ENCODE measurements at places on chromosomes 3 and 15.
A peak's percentile ranks its signal among the peaks of the same experiment; 100 is the strongest.

GRCh38 chr3:127728417-127729015 is 55.8 kb downstream of the ABTB1 start:
- no peak for DNase-seq

- DNase-seq: no peak
Observed at GRCh38 chr15:63712828-63713520, 115.8 kb downstream of the FBXL22 start.

- DNase-seq: no peak
Observed at GRCh38 chr3:10524799-10525301, 19.5 kb upstream of the ATP2B2 start.

DNA sequence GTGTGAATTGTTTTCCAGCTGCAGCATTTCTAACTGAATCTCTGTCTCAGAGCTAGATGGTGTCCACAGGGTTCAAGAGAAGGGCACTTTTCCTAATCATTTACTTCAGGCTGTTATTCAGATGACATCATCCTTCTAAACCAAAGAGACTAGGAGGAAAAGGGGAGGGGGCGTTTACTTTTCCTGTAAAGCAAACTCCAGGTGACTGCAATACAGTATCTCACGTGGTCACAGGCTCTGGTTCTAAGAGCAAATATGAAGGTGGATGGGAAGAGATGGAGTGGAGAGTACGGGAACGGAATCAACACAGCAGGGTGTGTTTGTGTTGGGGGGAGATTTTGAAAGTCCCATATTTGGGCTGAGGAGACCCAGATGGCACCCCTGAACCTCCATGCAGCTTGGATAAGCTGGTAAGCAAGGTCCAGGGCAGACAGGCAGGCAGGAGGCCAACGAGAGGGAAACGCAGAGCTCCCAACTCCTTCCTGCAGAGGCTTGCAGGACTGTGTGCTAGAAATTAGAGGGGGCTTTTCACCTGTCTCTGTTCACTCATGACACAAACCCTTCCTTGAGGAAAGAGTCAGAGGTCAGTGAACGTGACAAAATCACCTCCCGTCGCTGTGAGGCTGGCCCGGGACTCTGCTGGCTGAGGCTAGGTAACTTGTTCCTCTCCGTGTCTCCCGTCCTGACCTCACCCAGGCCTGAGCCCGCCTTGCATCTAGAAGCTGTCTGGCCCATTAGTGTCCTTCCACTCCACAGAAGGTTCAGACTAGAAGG is 151.2 kb downstream of the OPA1 start:
- DNase-seq: no peak

DNA sequence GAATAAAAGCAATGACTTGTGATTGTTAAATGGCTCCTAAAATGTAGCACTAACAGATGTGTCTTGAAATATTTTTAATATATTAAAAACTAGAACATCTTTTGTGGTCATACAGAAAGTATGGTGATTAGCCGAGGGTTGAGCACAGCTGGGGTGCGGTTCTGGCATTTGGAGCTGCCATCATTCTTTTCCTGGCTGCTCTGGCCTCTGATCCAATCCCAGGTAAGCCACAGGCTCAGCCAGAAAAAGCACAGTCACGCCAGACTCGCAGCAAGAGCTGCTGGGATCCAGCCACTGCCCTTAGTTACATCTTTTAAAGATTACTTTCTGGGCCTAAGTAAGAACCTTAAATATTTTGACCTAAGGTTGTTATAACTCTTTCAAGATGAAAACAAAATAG is 196.8 kb downstream of the PLCL2 start:
- DNase-seq: no peak

DNA sequence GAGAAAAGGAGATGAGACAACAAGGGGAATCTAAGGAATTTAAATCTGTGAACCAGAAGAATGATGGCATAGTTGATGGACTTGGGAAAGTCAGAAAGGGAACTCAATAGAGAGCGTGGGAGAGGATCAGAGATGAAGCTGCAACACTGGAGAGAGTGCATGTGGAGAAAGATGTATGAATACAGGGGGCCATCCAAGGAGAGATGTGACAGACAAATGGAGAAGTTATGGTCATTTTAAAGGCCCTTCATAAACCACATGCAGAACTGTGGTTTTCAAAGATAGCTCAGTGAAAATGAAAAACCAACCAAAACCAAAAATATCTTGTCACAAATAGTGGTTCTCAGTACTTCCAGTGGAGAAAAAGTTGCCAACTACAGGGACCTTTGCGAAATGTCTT is 265.2 kb downstream of the SUCLG2 start:
- DNase-seq: no peak

DNA sequence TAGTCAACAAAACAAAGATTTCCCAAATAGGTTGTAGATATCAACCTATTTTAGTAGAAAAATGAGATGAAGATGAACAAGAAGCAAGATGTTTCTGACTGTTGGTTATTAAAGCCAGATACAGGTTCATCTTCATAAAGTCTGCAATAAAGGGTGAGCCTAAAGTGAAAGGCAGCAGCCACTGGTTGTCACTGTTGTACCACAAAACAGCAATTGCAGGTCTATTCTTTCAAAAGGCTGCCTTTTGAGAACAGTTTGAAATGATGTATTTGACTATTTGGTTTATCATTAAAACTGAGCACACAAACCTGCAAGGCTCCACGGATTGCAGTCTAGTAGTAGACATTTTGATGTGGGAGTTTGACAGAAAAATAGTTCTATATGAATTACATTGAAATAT is 543.4 kb downstream of the GBE1 start:
- peak; percentile 1 for DNase-seq

- DNase-seq: no peak
Observed at GRCh38 chr3:171979081-171979480, 60.3 kb upstream of the FNDC3B start.

- DNase-seq: no peak
Observed at GRCh38 chr3:113498221-113499005, 16.5 kb downstream of the SPICE1 start.

DNA sequence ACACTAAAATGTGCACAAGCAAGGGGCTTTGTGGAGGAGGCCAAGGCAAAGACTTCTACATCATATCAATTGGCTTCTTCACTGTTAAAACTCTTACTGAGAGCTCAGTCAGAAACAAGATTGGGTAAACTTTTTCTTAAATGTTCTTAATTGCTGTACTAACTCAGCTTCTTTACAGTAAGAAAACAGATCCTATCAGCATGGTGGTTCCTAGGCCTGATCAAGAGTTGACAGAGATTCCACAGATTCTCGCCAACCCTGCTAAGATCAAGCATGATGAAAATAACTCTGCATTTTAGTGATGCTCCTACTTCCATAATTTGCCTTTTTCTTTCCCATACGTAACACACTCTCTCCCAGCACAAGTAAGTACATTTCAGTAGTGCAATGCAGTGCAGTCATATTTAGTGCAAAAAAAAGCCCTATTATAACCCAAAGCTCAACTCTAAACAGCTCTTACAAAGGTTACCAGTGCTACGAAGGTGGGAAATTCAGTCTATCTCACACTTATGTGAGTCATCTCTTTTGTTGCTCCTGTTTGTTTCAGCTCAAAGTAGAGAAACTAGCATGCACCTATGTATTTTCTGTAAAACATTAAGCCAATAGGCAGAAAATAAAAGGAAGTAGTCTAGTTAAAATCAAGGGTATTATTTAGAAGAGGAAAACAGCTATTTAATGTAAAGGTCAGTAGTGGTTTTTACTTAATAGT is 29.9 kb downstream of the TIGIT start:
- DNase-seq: no peak

GRCh38 chr3:152040319-152040718 is 166.9 kb downstream of the SUCNR1 start:
- DNase-seq: no peak

DNA sequence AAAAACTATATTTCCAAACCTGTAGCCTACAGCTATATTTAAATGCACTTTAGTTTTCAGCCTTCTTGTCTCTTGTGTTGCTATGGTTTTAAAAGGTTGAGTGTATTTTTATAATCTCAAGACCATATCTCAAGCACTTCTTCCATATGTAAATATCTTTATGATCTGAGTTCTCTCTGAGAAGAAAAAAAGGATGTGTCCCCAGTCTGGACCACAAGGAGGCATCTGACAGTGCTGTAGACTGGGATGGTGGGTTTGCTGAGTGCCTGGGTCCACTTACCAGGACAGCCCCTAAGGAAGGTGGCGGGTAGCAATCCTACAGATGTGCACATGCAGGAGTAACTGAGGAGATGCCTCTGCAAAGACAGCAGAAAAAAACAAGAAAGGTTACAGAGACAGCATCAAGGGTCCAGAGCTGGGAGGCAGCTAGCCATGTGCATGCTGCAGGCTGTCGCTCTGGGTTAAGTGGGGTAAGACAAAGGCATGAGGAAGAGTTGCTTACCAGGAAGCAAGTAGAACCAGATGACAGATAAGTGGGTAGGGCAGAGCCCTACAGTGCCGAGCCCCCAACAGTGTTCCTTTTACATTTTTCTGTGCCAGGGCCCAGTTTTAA is 70.6 kb upstream of the SNRK start:
- no peak for DNase-seq

DNA sequence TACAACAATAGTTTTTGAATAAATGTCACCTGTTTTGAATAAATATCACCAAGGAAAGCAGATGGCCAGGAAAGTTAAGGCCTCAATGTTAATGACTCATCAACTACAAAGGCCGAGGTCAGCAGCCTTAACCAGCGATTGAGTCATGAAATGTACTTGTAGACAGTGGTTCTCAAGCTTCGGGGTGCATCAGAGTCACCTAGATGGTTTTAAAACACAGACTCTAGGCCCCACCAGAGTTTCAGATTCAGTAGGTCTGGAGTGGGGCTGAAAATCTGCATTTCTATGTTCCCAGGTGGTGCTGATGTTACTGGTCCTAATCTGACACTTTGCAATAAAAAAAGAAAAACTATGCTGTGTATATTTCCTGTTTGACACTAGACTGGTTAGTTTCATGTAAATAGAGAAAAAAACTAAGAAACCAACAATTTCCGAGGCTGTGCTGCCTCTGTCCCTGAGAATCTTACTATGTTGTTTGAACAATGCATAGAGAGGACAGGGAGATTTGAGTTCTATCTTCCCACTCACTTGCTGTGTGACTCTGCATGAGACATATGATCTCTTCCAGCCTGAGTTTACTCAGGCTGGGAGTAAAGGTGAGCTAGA is 9.8 kb downstream of the RAB27A start:
- DNase-seq: peak; percentile 39

GRCh38 chr15:100330629-100331215 is 11.1 kb downstream of the ADAMTS17 start:
- no peak for DNase-seq

DNA sequence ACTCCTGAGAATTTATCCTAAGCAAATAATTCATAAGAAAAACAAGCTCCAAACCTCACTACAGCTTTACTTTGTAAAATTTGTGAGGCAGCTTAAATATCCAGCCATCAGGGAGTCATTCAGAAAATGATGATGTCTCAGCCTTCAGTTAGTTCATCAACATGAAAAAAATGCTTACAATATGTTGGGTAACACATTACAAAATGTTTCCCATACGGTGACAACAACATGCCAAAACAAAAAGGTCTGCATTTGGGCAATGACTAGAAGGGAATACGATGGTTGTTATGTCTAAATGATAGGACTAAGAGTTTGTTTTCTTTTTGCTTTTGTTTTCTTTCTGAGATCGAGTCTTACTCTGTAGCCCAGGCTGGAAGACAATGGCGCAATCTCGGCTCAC is 47.0 kb upstream of the CFAP161 start:
- DNase-seq: no peak

GRCh38 chr15:76905013-76905839 is at the start of gene SCAPER:
TSS of gene SCAPER (minus strand) at chr15:76905340. CDS start at chr15:76883817, 21,523 bp downstream.
- peak; percentile 22 for DNase-seq

- no peak for DNase-seq
Observed at GRCh38 chr3:165636684-165637015, 200.6 kb downstream of the BCHE start.

DNA sequence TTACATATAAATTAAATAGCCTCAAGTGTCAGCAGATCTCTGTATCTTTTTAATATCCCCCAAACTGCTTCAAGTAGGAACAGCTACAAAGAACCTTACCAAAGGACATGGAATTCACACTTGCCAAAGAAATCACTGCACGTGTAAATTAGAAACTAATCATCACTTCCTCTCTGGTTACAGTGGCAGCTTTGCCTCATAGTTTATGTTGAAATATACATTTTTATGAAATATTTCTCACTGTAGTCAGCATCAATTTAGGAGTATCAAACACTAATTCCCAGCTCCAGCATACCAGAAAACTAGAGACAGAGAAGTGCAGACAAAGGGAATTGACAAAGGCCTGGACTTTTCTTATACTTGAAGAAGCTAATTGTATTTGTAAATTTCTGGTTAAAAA is 260.9 kb downstream of the TIGIT start:
- DNase-seq: no peak

- no peak for DNase-seq
Observed at GRCh38 chr3:129555616-129556357, 12.8 kb downstream of the H1-8 start.

DNA sequence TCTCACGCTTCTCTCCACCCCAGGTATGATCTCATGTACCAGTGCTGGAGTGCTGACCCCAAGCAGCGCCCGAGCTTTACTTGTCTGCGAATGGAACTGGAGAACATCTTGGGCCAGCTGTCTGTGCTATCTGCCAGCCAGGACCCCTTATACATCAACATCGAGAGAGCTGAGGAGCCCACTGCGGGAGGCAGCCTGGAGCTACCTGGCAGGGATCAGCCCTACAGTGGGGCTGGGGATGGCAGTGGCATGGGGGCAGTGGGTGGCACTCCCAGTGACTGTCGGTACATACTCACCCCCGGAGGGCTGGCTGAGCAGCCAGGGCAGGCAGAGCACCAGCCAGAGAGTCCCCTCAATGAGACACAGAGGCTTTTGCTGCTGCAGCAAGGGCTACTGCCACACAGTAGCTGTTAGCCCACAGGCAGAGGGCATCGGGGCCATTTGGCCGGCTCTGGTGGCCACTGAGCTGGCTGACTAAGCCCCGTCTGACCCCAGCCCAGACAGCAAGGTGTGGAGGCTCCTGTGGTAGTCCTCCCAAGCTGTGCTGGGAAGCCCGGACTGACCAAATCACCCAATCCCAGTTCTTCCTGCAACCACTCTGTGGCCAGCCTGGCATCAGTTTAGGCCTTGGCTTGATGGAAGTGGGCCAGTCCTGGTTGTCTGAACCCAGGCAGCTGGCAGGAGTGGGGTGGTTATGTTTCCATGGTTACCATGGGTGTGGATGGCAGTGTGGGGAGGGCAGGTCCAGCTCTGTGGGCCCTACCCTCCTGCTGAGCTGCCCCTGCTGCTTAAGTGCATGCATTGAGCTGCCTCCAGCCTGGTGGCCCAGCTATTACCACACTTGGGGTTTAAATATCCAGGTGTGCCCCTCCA is 19.1 kb downstream of the TYRO3 start:
- DNase-seq: no peak

GRCh38 chr15:88649286-88649733 is 10.5 kb downstream of the ISG20 start:
- no peak for DNase-seq

GRCh38 chr3:15492847-15493360 is 28.6 kb downstream of the COLQ start:
- DNase-seq: no peak

- DNase-seq: no peak
Observed at GRCh38 chr3:66397745-66398144, 103.1 kb downstream of the LRIG1 start.

GRCh38 chr15:82183121-82184031 is 79.2 kb downstream of the EFL1 start:
- DNase-seq: no peak

All from epithelial cell of prostate (primary cell).